ENCODE measurements at places on chromosomes 2 and 18.

DNA sequence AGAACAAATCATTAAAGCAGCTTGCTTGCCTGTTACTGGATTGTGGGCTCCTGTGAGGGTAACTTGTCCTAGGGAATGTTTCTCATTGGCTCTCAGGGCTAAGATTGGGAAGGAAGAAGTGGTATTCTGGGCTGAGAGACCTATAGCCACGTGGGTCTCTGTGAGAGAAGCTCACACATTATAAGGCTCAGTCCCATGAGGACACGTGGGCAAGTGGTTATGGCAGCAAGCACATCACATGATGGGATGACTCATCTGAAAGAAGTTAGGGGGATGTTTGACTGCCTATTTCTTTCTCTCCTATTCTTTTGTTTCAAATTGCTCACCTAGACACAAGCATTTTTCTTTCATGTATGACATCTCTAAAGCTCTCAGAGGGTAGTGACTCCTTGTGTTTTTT, 418.0 kb upstream of the ST6GAL2 start:
- no peak for DNase-seq

DNA sequence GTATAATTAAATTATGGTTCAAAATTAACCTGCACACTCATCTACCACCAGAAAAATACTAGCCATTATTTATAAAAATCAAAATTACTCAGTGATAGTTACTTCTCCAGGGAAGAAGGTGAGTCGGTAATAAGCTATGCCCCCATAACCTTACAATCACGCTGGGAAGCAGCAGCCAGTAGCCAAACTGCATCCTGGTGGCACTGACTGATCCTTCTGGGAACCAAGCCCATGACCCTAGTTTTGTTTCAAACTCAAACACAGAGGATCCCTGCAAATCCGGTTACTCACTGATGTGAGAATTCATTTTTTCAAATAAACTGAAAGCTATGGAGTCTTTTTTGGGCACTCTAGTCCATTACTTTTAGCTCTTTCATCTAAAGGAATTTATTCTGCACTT, 88.2 kb upstream of the VWC2L start:
- DNase-seq = no peak

DNA sequence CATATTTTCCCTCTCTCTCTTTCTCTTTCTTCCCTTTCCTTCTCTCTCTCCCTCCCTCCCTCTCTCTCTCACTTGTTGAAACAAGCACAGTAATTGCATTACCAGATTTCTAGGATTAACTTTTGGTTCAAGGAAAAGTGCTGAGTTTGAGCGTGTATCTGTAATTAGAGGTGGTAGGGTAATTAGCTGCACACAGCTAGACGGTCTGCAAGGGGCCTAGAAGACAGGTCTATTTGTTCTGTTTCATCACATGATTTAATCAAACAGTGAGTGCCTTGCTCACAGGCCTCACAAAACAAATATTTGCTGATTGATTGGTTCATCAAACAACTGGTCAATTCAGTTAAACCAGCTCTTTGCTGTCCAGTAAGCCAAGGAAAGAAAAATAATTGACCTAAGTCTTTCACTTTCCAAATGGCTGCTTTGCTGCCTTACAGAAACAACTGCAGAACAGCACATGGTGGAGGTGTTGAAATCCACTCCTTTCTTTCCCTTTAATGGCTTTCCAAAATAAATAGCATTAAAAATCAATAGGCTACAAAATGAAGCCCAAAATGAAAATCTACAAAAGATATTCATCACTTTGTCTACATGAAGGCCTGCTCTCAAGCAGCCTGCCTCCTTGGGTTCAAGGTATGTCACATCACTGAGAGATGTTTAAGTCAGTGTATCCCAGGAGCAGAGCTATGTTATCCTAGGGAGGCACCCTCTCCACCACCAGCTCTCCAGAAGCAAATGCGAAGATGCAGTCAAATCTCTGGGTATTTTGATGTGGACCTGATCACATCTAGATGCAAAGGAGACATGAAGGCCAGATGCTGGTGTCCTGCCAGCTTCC, 264.4 kb upstream of the SIX2 start:
- no peak for DNase-seq

- no peak for DNase-seq
Observed at GRCh38 chr2:153196378-153197058, 282.0 kb downstream of the RPRM start.

GRCh38 chr2:192067631-192068030, 127.1 kb downstream of the TMEFF2 start:
- DNase-seq = no peak

DNA sequence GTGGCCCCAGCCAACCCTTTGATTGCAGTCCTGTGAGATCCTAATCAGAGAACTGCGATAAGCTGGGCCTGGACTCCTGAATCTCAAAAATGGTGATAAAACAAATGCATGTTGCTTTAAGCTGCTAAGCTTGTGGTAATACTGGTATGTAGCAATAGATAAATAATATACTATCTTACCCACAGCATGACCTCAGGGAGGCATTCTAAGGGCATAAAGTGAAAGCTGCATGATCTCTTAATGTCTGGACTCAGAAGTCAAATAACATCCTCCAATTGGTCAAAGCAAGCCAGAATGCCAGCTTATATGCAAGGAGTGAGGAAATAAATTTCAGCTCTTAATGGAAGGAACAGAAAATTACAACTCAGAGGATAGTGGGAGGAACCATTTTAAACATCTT, 246.1 kb downstream of the FSIP2 start:
- DNase-seq = no peak

- DNase-seq = no peak
Observed at GRCh38 chr2:61431345-61431744, 39.5 kb downstream of the USP34 start.

DNA sequence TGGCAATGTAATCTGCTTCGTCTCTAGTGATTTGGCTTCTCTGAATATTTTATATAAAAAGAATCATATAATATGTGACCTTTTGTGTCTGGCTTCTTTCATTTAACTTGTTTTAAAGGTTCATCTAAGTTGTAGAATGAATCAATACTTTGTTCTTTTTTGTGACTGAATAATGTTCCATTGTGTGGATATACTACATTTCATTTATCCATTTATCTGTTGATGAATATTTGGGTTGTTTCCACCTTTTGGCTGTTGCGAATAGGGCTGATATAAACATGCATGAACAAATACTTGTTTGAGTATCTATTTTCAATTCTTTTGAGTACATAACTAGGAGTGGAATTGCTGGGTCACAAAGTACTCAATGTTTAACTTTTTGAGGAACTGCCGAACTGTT, 63.8 kb upstream of the TNP1 start:
- DNase-seq = no peak

GRCh38 chr2:50098242-50098641, 933.7 kb downstream of the NRXN1 start:
- no peak for DNase-seq

DNA sequence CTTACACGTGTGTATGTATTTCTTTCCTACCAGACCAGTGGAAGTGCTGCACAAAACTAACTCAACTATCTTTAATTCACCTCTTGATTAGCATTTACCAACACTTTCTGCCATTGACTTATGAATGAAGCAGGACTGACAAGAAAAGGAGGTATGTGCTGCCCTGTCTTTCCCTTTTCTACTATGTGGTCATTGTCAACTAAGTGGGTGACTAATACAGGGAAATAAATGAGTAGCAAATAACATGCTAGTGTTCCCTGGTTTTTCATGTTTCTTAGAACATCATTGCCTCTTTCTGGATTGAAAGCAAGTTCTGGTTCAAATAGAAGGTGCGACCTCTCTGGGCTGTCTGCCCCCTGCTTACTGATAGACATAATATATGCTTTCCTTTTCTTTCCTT, 58.0 kb downstream of the LINC00305 start:
- DNase-seq = no peak

DNA sequence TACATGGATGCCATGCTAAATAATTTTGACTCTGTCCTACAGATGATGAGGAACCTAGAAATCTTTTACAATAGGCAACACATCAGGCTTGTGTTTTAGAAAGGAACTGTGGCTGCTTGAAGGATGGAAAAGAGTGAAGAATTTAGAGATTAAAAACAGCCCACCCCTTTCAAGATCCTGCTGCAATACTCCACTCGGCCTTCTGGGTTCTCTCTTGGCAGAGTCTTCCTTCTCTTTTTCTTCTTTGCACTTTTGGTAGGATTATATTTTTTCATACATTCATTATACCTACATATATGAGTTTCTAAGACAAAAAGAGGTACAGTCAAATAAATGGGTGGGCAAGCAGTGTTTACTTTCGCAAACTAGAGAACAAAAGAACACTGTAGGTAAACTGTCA, 474.3 kb downstream of the ERBB4 start:
- no peak for DNase-seq

- DNase-seq = no peak
Observed at GRCh38 chr2:231935207-231935524, 9.0 kb upstream of the NPPC start.

GRCh38 chr2:144240656-144241339, 279.1 kb downstream of the ZEB2 start:
- peak; percentile 12 for DNase-seq

- DNase-seq = no peak
Observed at GRCh38 chr18:62768558-62768943, 53.2 kb downstream of the PHLPP1 start.

GRCh38 chr18:8623549-8624106, 14.4 kb downstream of the RAB12 start:
- peak; percentile 13 for DNase-seq

DNA sequence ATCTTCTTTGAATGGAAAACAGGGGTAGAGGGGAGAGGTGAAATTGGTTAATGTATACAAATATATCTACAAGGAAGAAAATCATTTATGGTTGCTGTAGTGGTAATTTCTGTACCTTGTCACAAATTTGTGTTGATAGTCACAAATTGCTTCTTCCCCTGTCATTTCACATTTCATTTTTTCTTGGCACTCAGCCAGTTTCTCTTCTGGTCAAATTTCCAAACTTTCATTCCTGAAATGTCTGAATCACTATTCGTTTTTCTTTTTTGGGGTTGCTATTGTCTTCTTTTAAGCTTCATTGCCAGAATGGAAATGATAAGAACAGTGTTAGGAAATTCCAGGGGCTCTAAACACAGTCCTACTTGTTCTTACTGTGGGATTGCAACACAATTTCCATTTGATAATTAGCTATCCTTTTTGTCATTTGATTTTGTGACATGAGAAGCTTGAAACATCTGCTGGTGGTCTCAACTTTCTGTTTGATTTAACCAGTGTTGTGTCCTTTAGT, 136.0 kb upstream of the GCFC2 start:
- no peak for DNase-seq

- no peak for DNase-seq
Observed at GRCh38 chr18:43634994-43635393, 357.7 kb upstream of the SYT4 start.

- peak; percentile 37 for DNase-seq
Observed at GRCh38 chr2:156901373-156902031, 356.0 kb upstream of the GALNT5 start.

GRCh38 chr2:10157293-10157692, 34.8 kb downstream of the RRM2 start:
- no peak for DNase-seq

DNA sequence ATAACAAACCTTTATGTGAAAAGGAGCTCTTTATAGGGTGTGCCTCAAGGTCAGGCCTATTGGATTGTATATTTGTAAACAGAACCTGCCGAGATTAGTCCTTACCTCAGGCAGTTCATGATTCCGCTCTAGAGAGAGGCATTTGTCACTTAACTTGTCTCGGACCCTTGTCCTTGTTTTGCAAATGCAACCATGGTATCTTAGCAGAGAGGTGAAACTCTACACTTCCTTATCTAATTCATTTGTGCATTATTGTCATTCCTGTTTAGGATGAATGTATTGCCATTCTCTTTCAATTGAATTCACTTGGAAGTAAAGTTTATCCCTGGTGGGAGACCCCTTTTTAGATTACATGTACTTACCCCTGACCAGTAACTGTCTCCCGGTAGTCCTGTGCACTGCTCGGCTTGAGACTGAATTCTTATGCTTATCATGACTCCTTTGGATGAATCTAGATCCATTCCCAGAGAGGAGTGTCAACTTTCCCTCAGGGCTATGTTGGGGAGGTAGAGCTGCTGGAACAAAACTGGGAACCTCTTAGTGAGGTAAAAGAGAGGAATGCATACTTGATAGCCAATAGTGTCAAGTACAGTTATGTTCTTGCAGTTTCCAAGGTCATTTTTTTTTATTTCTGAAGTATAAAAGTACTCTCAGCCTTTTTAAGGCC, 46.6 kb downstream of the SGPP2 start:
- peak; percentile 77 for DNase-seq

GRCh38 chr2:137670111-137670510, 294.2 kb upstream of the HNMT start:
- DNase-seq = no peak

- DNase-seq = no peak
Observed at GRCh38 chr2:217415316-217415715, 555.5 kb upstream of the TNP1 start.

DNA sequence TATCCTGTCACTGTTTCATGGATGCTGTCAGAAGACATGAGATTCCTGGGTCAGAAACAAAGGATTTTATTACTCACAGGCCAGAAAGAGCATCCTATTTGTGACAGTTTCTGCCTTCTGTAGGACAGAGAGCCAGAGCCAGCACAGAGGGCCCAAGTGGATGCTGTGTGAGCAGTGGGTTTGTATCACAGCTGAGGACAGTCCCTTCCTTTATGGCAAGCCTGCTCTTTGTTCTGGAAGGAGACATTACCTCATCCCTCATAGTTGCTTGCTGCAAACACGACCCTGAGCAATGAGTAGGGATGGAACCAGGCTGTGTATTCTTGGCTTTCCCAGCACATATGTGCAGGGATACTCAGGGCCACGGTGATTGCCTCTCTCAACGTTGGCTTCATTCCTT, 41.6 kb downstream of the ARHGEF4 start:
- DNase-seq = no peak

- DNase-seq = no peak
Observed at GRCh38 chr18:53886058-53886457, 338.4 kb downstream of the MBD2 start.

GRCh38 chr18:14781671-14782070, 33.7 kb downstream of the ANKRD30B start:
- DNase-seq = no peak

- DNase-seq = no peak
Observed at GRCh38 chr18:9973470-9973869, 59.7 kb downstream of the VAPA start.

- DNase-seq = no peak
Observed at GRCh38 chr2:61943251-61943650, 37.8 kb downstream of the COMMD1 start.

GRCh38 chr18:7232218-7232617, 1.3 kb downstream of the LRRC30 start:
- no peak for DNase-seq

DNA sequence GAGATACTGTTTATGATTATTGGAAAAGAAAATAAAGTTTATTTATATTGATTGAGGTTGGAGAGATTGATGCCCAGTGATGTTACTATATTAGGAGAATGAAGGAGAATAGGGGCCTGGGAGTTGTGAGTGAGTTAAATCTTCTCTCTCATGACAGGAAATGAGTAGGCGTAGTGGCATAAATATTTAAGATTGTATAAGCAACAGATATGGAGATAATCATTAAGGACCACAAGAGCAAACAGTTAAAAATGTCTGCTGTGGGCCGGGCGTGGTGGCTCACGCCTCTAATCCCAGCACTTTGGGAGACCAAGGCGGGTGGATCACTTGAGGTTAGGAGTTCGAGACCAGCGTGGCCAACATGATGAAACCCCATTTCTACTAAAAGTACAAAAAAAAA, 62.7 kb downstream of the PTRHD1 start:
- DNase-seq = no peak

Data from ELF-1 (cell line).